ENCODE measurements at places on chromosomes 1 and 21.

DNA sequence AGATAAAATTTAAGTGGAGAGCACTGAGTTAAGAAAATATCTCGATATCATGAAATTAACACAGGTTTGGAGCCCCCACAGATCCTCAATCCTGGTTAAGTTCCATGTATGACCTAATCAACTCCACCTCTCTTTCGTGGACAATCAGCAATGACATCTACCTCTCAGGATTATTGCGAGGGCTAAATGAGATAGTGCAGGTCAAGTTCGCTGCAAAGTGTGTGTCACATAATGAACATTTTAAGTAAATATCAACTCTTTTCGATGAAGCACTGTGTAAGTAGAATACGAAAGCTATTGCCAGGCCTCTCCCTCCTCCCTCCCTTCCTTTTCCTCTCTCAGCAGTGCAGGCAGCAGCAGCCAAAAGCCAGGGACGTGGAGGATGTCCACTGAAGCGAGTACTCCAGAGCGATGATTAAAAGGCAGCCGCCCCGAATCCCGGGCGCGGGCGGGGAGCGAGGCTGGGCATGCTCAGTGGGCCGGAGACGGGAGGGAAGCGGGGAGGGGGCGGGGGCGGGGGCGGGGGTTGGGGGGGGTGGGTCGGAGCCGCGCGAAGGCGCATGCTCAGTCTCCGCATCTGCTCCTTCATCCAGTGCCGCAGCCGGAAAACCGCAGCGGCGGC lies at the start of gene CAMSAP2:
Gene CAMSAP2, plus strand, starts transcription at position 567 of the 622 bp plus-strand sequence. CDS start 935 bp downstream, outside the sequence.
- DNase-seq, result peak; percentile 55

- no peak for DNase-seq
Observed at GRCh38 chr21:31072533-31072932, 34.3 kb upstream of the KRTAP19-8 start.

- no peak for DNase-seq
Observed at GRCh38 chr1:178692564-178693327, 32.3 kb upstream of the RALGPS2 start.

- DNase-seq, result peak; percentile 71
Observed at GRCh38 chr1:27366113-27366410, 699 bp downstream of the MAP3K6 start.

- DNase-seq, result peak; percentile 2
Observed at GRCh38 chr1:197399755-197400521, 131.9 kb downstream of the CRB1 start.

DNA sequence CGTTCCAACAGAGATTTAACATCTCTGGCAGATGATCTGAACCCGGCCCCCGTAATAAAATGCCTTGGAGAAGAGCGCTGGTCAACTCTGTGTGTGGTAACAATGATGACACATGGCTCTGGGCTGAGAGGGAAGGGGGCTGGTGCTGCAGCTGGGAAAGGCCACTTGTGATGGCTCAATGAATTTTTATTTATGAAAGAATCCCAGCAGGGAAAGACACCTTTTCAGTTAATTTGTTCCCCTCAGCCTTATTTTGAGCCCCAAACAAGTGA lies 59.4 kb downstream of the SYT6 start:
- no peak for DNase-seq

GRCh38 chr1:95263450-95263849 lies 29.4 kb downstream of the RWDD3 start:
- DNase-seq, result no peak

DNA sequence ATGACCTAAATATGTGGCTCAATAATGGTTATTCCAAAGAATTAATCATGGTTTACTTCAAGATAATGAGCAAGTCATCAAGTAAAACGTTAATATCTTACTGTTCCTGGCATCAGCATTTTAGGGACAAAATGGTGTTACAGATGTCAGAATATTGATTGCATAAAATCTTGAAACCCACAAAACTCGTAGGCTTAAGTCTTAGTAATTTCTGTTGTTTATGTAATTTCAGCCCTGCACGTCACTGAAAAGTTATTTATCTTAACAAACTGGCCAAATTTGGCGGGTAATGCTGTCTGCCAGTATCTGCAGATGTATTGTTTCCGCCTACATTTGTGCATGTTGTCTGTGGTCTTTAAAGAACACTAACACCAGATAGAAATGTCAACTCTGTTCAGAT lies 25.8 kb downstream of the CDC7 start:
- DNase-seq, result no peak

DNA sequence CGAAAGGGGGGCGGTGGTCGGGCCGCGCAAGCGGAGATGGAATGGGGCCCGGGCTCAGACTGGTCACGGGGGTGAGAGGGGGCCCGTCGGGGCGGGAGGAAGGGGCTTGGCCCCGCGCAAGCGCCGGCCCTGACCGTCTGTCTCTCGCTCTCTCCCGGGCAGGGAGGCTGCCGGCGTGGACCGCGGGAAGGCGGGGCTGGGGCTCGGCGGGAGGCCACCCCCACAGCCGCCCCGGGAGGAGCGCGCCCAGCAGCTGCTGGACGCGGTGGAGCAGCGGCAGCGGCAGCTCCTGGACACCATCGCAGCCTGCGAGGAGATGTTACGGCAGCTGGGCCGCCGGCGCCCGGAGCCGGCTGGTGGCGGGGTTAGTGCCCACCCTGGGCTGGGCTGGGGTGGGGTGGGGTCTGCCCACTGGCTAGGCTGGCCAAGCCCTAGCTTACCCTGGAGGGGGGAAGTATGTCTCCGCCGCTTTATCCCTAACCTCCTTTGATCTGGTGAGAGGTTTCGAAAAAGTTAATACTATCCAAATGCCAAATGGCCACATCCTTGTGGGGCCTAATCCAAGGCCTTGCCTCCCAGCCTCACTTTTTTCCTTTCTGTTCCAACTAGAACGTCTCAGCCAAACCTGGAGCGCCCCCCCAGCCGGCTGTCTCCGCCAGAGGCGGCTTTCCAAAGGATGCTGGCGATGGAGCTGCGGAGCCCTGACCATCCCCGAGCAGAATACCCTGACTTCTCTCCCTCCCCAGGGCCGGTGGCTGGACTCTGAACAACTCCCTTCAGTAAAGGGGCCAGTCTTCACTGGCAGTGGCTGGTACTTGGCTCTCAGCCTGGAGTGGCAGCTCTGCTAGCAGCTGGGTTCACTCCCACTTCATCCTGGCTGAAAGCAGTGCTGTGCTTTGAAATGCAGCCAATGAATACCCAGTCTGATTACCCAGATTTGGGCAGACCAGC lies 636 bp upstream of the YRDC start:
- DNase-seq, result no peak

DNA sequence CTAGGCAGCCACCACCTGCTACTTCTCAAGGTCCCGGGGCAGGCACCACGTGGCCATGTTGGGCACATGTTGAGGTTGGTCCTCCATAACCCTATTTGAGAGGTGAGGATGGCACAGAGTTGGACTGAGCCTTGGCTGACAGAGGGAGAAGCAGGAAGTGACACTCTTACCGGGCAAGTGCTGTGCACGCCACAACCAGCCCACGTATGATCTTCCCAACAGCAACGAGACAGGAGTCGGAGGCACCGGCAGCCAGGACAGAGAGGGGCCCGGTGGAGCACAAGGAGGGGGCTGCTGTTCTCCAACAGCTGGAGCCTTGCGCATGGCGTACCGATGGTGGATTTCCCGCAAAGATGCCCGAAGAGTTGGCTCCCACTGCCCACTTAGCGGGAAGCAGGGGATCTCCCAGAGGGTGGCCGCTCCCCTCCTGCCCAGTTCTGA lies 3.4 kb downstream of the CLEC20A start:
- DNase-seq, result no peak

- DNase-seq, result no peak
Observed at GRCh38 chr21:32529679-32530078, 55.6 kb downstream of the TCP10L start.

- DNase-seq, result no peak
Observed at GRCh38 chr1:172351754-172352161, 68.7 kb upstream of the C1orf105 start.

DNA sequence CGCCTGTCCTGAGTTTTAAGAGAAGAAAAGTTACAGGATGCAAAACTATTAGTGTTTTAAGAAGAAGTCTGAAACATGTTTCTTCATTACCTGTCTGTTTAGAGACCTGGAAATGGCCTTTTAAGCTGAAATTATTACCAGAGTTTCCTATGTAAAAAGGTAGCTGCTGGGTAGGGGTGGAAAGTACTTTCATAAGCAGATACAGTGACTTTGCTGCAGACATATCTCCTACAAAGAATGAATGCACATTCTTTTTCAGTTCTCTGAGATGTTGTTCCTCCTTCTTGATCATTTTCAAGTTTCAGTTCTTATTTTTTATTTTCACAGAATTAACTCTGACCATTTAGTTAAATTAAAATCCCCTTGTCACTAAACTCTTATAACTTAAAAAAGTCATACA lies 1329.6 kb downstream of the KCNT2 start:
- no peak for DNase-seq

GRCh38 chr21:36044056-36044455 lies 16.3 kb downstream of the SETD4 start:
- no peak for DNase-seq

- DNase-seq, result no peak
Observed at GRCh38 chr21:46603228-46603627, 1.7 kb downstream of the S100B start.

- no peak for DNase-seq
Observed at GRCh38 chr1:231666220-231666936, 39.8 kb downstream of the DISC1 start.

GRCh38 chr1:39522661-39523567 lies 31.5 kb downstream of the BMP8A start:
- DNase-seq, result no peak

DNA sequence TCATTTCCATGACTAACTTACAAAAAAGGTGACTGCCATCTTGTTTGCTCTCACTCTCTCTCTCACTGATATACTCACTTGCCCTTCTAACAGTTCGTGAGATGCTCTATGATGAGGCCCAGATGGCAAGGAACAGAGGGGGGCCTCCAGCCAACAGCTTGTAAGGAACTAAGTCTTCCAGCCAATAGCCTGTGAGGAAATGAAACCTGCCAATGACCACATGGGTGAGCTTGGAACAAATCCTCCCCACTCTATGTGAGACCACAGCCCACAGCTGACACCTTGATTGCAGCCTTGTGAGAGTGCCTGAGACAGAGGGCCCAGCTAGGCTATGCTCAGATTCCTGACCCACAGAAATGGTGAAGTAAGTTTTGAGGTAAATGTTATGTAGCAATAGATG lies 153.7 kb downstream of the HHIPL2 start:
- no peak for DNase-seq

- DNase-seq, result no peak
Observed at GRCh38 chr1:164561007-164561406, 2.0 kb downstream of the PBX1 start.

- DNase-seq, result no peak
Observed at GRCh38 chr1:112673592-112674439, 643 bp upstream of the MOV10 start.

- no peak for DNase-seq
Observed at GRCh38 chr1:183801649-183802048, 3.3 kb upstream of the RGL1 start.

- DNase-seq, result no peak
Observed at GRCh38 chr1:159229896-159230295, 25.2 kb downstream of the ACKR1 start.

- no peak for DNase-seq
Observed at GRCh38 chr1:246748867-246749266, 24.7 kb downstream of the SCCPDH start.

DNA sequence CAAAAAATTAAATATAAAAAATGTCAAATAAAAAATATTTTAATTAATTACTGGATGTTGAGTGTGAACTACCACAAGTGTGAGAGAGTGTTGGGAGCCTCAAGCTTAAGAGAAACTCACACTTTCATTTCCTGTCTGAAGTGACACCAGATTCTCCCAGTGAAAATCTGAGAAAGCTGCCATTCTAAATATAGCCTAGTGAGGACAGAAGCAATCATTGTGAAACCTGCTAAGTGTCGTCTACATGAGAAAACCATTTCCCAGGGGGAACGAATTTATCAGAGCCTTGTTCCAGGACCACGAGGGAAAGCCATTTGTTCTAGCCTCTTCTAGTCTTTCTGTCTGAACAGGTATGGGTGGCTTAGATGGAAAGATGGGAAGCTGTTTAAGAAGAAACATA lies 329.3 kb upstream of the PRMT6 start:
- peak; percentile 1 for DNase-seq

DNA sequence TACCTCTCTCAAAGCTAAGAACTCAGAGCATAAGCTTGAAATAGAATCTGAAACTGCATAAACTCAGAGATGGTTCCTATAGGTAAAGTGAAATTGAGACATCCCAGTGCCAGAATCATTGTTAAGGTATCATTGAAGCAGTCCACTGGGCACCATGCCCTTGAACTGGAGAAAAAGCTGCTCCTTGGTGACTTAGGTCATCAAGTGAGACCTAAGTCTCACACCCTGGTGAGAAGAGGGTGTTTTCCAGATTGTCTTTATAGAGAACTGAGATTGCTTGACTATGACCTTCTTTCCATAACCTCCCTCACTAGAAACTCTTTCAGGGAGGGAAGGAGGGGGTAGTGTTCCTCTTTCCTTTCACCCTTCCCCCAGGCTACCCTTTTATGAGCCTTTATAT lies 9.4 kb upstream of the ATP6V1G3 start:
- no peak for DNase-seq

GRCh38 chr1:248098529-248098928 lies 3.5 kb downstream of the OR2L13 start:
- DNase-seq, result no peak

DNA sequence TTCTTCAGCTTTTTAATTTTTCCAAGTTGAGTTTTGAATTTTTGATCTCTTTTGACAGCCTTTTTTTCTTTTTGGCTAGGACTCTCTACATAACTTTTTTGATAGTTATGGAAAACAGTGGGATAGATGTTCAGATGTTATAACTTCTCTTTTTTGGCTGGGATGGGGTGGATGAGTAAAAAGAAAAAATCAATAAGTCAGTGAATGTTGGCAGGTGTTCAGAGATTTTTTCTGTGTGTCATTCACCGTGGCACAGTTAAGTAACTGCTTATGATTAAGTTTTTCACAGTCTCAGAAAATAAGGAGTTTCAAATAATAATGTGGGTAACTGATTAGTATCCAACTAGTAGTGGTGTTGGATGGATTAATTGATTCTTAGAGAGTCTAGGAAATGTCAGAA lies 24.0 kb downstream of the HS2ST1 start:
- no peak for DNase-seq

- DNase-seq, result peak; percentile 28
Observed at GRCh38 chr1:167059045-167059808, 30.9 kb downstream of the GPA33 start.

DNA sequence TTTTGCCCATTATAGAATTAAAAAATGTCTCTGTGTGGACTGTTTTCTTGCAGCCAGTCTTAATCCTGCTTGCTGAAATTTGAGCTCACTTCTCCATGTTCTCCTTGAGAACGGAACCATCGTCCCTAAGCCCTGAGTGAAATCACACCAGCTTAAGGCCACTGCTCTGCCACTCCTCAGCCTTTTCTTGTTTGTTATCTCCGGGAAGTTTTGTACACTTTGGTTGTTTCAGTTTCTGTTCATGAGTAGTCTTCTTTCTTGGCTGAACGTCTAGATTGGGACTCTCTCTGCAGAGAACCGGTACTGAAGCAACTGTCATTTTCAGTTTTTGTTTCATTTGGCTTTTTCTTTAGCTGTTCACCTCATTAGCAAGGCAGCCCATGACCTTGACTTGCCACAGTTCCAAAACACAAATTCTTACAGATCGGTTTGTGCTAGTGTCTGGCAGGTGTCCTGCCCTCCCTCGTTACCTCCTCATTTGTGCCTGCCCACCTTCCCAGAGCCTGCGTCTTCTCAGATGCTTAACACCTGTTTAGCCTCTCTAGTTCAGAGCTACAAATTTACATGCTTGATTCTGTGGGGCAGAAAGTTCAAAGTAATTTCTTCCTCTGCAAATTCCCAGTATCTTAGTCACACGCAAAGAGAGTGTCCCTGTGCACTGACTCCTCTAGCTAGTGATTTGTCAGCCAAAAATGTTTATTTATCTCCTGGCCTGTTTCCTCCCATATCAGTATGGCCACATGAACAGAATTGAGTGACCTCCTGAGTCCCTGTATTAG lies 12.4 kb downstream of the PSEN2 start:
- DNase-seq, result peak; percentile 78
